ENCODE measurements at places on chromosomes 5 and 9. TPM values are rescaled to one million over a fixed set of nuclear protein-coding genes. Genes with fewer than 3 reads are reported as not detected.

The DDX4 gene
- not detected for total RNA-seq

- no peak for DNase-seq
Observed at GRCh38 chr9:16062542-16063240, 509.8 kb downstream of the CCDC171 start.

DNA sequence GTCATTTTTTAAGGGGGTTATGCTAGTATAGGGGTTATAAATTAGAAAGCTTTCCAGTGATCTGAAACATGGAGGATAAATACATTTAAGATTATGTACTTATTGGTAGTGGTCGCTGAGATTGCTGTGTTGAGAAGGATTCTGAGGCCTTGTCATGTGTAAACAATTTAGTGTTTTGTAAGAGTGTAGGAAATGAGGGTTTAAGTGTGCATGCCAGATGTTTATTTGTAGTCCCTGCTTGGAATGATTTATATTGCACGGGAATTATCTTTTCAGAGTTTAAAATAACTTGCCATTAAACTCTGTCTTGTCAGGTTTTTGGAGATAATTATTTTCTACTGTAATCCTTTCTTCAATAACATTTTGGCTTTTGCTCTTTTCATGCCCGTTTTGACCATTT, 19.4 kb downstream of the ZNF618 start:
- no peak for DNase-seq

GRCh38 chr9:90546200-90546599, 96.4 kb downstream of the DIRAS2 start:
- DNase-seq: no peak

- no peak for DNase-seq
Observed at GRCh38 chr9:79551586-79551985, 20.2 kb upstream of the TLE4 start.

GRCh38 chr9:22455181-22455580, 8.6 kb downstream of the DMRTA1 start:
- no peak for DNase-seq

DNA sequence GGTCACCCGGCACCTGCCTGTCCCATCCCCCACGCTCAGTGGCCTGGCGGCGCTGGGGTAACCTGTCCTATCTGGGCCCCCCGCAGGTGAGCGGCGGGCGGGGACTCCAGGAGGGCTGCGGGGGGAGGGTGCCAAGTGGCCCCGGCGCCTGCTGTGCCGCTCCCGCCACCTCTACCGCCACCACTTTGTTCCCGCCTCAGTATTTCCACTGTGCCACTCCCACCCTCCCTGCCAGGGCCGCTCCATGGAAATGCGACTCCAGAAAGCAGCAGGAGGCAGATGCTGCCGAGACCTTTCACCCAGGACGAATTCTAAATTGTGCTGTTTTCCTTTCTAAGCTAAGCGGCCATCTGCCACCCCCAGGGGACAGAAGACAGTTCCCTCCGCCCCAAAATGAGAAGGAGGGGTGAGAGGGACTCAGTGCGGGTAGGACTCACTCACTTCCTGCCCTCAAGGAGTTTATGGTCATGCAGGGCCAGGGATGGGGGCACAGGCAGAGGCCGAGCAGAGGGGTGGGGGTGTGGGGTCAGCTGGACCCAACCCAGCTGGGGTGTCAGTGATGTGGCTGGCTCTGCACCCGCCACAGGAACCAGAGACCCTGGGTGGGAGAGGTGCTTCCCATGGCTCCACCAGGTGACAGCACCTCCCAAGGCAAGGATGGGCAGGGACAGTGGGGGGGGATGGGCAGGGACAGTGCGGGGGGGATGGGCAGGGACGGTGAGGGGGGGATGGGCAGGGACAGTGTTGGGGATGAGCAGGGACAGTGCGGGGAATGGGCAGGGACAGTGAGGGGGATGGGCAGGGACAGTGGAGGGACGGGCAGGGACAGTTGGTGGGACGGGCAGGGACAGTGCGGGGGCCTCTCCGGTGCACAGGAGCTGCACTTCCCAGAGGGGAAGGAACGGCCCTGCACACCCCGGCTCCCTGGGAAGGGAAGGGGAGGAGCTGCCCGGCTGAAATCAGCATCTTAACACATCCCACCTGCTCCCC, 17.8 kb downstream of the NOTCH1 start:
- no peak for DNase-seq

- DNase-seq: no peak
Observed at GRCh38 chr9:118961857-118962256, 407.4 kb downstream of the BRINP1 start.

Measured in liver (tissue), 10 donors.